Thyroid gland (tissue), 4 donors: ENCODE measurements at places on chromosomes 12 and 14. TPM values are rescaled to one million over a fixed set of nuclear protein-coding genes. Genes with fewer than 3 reads are reported as not detected.

Gene TUNAR
- not detected for total RNA-seq

Gene KRT75
- not detected for total RNA-seq

Gene CLEC14A
- 15.5 TPM for total RNA-seq

DNA sequence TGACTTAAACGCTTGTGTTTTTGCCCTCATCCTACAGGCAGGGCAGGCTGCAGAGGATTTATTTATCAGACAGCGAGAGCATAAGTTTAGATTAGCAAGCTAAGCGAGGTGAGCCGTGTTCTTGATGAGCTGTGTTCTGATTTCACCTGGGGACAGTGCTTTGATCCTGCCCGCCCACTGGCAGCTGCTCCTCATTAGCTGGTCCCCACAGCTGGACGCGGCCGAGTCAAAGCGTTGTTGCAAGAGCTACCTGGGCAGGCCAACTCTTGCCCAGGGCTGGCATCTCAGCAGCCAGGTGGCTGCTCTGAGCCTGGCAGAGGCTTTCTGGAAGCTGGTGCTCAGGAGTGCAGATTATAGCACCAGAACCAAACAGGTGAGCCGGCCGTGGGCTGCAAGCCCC is 46.8 kb upstream of the BEGAIN start:
- H3K4me1 ChIP-seq = no peaks in the 10 kb centered on the region
- H3K4me3 ChIP-seq = no peak overlapping the region
- H3K27ac ChIP-seq = no peak overlapping the region
- H3K36me3 ChIP-seq = no peaks in the 10 kb centered on the region

DNA sequence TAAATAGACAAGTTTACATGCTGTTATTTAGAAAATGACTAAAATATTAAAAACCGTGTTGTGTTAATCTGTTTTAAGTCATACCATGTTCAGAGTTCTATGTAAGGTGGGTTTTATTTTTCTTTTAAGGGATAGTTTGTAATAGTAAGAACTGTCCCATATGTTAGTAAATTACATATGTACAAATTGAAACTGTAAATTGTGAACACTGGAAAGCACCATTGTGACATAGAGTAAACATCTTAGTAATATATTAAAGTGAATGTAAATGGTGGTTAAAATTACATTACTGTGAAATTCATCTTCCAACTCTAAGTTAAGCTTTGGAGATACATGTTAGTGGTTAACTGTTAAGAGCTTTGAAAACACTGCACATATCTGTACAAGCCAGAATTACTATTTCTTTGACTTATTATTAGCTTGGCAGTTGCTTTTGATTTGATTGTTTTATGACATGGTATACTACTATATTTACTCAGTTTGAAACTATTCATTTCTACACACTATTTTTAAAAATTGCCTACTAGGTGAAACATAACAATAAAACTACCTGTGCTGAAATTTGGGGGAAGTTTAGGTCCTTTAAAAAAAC is 27.4 kb upstream of the DIP2B start:
- H3K4me1 ChIP-seq = no peaks in the 10 kb centered on the region
- DNase-seq = no peak
- no peaks in the 10 kb centered on the region for H3K27me3 ChIP-seq

GRCh38 chr14:71533390-71533789 is 398.8 kb upstream of the RGS6 start:
- H3K27ac ChIP-seq = no peak overlapping the region
- H3K4me1 ChIP-seq = peaks cover 9% of the 10 kb centered on the region
- H3K27me3 ChIP-seq = no peaks in the 10 kb centered on the region
- no peaks in the 10 kb centered on the region for H3K36me3 ChIP-seq
- no peak overlapping the region for H3K4me3 ChIP-seq
